GM12878 (cell line): ENCODE measurements at places on chromosomes 7 and 10.
A peak's percentile ranks its signal among the peaks of the same experiment; 100 is the strongest.

DNA sequence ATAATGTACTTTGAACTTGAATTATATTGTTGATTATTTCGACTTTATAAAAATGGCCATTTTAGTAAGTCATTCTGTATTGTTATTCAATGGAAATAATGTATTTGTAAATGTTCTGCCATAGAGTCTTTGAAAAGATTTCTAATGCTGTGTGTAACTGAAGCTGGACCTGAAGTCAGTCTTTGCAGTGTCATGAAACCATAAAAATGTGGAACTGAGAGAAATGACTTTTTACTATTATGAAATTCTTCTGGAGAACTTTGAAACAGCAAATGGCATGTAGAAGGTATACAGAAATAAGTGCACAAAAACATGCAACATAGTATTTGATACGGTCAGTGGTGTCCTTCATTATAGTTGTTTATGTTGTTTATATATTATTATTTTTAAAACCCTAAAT is 59.7 kb upstream of the ADRA2A start:
- DNase-seq: no peak

GRCh38 chr7:144133307-144133706 is 10.3 kb downstream of the OR2A14 start:
- DNase-seq: no peak

DNA sequence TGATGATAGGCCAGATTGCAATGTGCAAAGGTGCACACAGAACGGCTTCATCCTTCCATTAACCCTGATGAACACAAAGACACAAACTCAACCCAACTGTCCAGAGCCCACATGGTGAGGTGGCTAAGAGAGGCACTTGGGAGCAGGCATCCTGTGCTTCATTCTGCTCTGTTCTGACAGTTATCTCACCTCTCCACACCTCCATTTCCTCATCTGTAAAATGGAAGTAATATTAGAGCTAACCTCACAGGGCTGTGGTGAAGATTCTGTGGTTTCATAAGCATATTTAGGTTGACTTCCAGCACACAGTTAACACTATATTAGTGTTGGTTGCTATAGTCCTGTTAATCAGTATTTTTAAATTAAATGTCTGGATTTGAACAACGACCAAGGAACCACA is 126.3 kb downstream of the TAX1BP1 start:
- no peak for DNase-seq

DNA sequence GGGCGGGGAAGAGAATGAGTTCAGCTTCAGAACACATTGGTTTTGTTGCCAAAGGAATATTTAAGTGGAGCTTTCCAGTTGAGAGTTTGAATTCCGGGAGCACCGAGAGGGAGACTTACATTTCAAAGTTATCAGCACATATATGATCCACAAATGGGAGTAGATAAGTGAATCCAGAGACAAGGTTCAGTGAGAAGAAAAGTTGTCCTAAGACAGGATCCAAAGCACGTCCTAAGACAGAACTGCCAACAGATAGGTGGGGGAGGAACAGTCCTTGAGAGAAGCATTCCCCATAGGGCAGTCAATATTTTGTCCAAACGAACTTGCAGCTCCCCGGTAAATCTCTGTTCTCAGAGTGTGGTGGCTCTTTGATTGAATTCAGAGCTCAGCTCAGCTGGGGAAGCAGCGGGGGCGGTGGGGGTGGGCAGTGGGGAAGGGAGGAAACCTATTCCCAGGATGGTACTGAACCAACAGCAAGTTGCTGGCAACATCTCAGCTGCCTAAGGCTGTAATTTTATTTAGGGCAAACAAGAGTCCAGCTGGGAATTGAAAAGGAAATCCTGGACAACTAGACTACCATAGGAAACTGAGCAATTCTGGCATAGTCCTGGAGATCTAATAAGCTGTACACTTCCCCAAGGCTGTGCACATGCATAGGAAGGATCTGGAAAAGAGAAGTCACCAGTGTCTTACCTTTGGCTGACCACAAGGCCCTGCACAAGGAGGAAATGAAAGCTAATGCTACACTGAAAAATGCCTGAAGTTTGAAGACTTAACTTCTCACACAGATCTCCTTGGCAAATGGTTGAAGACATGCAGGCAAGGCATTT is 94.2 kb upstream of the CXCL12 start:
- DNase-seq: no peak

GRCh38 chr7:102095321-102096011 is 191.2 kb upstream of the SH2B2 start:
- DNase-seq: no peak

DNA sequence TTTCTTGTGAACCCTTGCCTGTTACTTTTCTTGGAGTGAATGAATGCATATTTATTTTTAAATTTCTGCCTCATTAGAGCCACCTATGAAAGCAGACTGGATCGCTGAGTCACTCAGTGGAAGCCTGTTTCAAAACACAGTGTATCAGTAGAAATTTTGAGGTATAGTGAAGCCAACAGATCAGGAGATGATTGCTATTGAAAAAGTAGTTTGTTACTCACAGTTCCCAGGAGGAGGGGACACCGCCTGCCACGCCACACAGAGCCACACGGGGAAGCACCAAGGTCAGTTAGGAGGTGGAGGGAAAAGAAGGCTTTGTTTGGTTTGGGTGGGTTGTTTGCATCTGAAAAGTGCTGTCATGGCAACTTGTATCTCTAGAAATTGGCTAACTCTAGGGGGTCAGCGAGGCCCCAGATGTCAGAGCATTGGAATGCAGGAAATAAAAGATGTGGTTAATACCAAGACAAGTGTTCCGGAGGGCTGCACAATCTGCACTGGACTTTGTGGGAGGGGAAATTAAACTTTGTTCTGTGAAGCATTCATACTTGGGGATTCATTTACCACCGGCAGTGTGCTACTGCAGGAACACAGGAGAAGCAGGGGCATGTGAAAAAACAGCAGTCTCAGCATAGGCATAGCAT is 106.4 kb upstream of the SDK1 start:
- no peak for DNase-seq

- DNase-seq: no peak
Measured at GRCh38 chr7:7707806-7708205, 10.6 kb downstream of the RPA3 start.

DNA sequence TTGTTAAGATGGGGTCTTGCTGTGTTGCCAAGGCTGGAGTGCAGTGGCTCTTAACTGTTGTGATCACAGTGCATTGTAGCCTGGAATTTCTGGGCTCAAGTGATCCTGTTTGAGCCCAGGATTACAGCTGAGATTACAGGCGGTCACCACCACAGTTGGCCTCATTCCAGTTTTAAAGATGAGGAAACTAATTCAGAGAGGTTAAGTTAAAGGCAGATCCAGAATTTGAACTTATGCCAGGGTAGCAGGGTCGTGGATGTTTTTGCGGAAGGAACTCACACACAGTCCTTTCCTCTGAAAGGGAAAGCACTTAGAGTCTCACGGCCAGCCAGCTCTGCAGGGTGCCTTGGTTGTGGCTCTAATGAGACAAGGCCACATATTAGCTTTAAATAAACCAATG is 84.7 kb downstream of the MMRN2 start:
- no peak for DNase-seq

DNA sequence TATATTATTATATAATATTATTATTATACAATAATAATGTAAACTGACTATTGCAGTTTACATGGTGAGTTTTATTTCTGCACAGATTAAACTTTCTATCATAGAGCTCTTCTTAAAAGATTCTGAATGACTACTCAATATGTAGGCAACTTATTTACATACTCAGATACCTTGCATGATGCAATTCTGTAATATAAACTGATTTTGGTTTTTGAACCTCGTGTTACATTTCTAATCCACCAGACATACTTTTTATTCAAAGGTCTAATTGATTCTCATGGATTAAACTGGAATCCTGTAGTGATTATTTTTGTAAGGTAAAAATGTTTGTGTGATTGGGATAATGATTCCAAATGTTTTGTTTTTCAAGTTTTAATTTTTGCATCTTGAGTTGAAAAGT is 19.9 kb downstream of the SLC26A4 start:
- no peak for DNase-seq

GRCh38 chr7:83684928-83685327 is 36.0 kb upstream of the SEMA3E start:
- no peak for DNase-seq

DNA sequence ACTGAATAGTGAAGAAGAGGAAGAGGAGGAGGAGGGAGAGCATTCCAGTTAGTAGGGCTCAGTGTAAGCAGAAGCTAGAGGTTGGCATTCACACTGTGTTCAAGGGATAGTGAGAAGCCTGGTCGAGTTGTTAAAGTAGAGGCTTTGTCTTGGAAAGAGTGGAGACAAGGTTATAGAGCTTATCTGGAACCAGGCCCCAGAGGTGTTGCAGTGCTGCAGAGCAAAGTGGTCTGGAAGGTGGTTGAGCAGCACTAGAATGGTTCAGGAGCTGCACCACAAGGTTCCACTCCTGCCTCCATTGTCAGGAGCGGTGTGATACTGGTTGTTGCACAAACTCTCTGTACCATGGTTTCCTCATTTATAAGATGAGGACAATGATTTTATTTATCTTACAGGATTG is 8.8 kb upstream of the PCGF5 start:
- no peak for DNase-seq

GRCh38 chr7:45184326-45185027 is 26.9 kb downstream of the RAMP3 start:
- DNase-seq: no peak

- no peak for DNase-seq
Measured at GRCh38 chr10:103265717-103266329, 11.1 kb upstream of the INA start.

- no peak for DNase-seq
Measured at GRCh38 chr10:35211390-35211789, 84.7 kb downstream of the CREM start.

GRCh38 chr7:41536873-41537665 is 165.8 kb downstream of the INHBA start:
- DNase-seq: no peak

DNA sequence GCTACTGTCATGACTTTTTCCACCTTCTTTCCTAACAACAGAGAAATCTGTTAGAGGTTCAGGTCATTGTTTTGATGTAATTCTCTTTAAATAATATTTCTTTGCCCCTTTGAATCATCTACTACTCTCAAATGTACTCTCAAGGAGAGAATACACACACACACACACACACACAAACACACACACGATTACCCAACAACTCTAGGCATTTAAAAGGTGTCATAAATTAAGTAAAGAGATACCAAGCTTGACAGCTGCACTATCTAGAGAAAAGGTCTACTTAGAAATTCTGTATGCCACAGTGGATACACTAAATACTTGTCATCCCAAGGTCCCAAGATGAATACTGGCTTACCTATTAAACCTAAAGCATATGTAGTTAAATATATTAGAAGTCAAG is 4.8 kb downstream of the PANK1 start:
- no peak for DNase-seq

GRCh38 chr7:98613601-98614425 is 3.3 kb upstream of the NPTX2 start:
- DNase-seq: no peak

DNA sequence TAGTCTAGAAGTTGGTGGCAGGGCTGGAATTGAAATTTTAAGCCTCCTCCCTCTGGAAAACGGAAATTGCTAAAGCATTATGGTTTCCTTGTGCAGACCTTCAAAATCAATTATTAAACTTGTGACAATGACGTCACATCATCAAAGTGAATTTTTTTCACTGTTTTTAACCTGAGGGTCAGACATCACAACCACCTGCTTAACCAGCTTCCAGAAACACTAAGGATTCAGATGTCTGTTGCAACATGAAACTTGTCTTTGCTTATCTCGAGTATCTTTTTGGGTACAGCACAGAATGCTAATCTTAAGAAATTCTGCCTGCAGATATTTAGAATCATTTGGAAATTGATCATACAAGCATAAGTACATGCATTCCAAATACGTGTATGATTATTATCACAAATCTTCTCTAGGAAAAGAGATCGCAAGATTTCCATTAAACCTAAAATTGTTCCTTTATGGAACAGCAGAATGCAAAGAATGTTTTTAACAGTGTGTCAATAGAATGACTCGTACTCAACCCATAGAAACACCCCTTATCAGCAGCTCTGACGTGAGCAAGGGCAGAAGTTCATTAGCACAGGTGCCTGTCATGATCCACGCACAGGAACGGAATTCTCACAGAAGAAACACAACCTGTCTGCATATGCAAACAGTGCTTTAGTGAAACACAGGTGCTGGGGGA is 4.1 kb upstream of the GTPBP4 start:
- no peak for DNase-seq

DNA sequence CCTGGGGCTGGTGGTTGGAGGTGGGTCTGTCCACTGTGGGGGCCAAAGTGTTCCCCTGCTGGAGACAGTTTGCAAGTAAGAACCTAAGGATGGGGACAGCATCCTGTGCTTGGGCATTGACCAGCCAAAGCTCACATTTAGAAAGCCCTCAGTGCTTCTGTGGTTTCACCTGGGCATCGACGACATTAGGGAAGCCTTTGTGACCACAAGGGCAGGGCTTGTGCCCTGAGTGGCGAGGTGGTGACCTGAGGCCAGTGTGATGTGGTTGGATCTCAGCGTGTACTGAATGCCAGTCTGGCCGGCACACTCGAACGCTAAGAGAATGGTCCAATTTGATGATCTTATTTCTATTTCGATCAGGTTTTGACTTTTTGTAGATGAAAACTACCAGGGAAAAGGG is 32.1 kb upstream of the SH2B2 start:
- no peak for DNase-seq

DNA sequence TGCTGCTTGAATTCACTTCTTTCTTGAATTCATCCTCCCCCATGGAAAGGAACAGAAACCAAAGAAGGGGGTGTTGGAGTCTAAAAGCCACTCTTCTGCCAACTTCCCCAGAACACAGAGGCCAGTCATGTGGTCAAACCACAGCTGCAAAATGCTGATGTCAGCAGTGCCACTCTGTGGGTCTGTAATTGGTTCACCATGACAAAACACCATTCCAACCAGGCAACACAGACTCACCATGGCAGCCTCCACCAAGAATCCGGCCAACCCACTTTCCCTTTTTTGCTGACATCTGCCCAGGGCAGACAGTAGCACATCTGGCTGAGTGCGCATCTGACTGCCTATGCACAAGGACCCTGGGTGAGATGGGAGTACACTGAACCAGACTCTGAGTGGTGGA is 16.8 kb downstream of the OSBPL3 start:
- peak; percentile 88 for DNase-seq

DNA sequence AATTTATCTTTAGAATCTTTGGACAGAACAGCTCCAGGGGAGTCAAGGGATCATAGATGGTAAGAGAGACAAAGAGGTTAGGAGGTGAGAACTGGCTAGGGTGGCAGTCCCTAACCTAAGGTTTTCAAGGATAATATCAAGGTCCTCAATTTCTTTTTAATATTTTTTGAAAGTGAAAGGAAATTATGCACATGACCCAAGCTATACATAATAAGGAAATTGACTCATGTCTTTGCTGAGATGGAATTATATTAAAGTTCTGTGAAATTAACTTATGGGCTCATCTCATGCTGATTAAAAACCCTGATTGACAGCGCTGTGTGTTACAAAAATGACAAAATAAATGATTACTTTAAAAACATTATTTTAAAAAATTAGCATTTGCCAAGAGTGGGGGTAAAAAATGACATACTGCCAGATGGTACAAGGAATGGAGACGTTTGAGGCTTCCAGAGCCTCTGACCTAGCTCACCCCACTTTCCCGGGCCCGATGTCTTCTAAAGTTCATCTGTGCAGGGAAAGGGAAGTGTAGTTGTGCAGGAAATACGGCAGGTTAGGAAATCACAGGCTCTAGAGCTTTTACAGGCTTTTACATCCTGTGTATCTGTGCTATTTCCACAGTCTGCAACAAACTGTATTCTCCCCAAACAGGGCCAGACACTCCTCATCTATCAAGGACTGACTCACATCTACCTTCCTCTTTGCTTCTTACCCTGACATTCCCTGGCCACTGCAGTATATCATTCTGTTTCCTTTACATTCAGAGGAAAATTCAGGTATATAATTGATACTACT is 185.6 kb upstream of the PRSS58 start:
- DNase-seq: no peak

GRCh38 chr7:8516976-8517375 is 83.6 kb downstream of the NXPH1 start:
- no peak for DNase-seq
